ENCODE measurements at places on chromosomes 4 and X. TPM values are rescaled to one million over a fixed set of nuclear protein-coding genes. Genes with fewer than 3 reads are reported as not detected.

Gene CD38
- 4.6 TPM for polyA plus RNA-seq

DNA sequence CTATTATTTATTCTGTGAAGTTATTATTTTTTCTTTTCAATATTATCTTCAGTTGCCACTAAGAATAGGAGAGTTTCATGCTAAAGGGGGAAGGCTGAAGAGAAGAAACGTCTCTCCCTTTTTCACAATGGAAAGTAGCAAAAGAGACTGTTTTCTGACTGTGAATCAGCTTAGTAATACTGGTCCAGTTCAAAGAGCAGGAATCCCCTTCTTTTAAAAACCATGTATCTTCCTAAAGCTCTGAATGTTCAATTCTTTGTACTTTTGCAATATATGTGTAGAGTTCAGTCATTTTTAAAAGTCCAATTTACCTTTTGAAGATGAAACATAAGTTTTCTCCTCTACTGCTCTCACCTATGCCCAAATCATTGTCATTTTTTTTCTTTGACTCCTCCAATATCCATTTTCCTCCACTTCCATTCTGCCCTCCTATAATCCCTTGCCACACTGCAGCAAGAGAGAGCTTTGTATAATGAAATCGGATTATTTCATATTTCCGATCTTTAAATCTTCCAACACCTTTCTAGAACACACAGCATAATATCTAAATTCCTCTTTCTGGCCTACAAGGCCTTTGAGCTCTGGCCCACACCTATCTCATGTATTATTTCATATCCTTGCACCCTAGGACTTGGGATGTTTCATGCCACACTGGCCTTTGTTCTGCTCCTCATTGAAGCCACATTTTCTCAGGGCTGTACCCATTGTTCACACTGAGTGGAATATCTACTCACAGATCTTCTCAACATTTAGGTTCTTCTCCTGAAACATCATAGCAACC, 195.3 kb downstream of the CAMK2D start:
- no peak for DNase-seq

DNA sequence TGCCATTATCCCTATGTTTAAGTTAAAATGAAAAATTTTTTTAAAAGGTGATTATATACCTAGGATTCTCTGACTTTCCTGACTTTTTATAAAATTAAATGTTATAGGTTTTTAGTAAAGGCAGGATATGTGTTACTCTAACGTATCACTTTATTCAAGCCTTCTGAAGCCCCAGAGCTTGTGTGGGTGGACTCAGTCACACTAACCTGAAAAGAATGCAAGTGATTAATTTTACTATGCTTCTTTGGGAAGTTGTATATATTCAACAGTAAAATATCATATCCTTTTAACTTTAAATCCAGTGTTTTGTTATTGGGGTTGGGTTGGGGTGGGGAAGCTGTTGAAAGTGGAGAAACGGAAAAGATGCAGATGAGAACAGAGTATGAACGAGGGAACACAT, 22.8 kb downstream of the PDLIM3 start:
- DNase-seq: no peak

GRCh38 chrX:122046226-122046625, 998.8 kb downstream of the GLUD2 start:
- DNase-seq: no peak

- no peak for DNase-seq
Measured at GRCh38 chrX:14356401-14356800, 172.9 kb upstream of the GLRA2 start.

Gene RELL1
- 20.3 TPM for polyA plus RNA-seq

GRCh38 chr4:76066546-76066945, 8.0 kb upstream of the ART3 start:
- DNase-seq: no peak
